ENCODE measurements at places on chromosomes 3 and 15. TPM values are rescaled to one million over a fixed set of nuclear protein-coding genes. Genes with fewer than 3 reads are reported as not detected.

Gene TAGLN3
- 0.05 TPM for total RNA-seq

Gene GCNT3
- 105 TPM for total RNA-seq

Gene TRPC1
- total RNA-seq, result 8.6 TPM

Gene AQP9
- 0.05 TPM for total RNA-seq

Gene SUSD5
- total RNA-seq, result 3.7 TPM

Gene HHLA2
- total RNA-seq, result 0.03 TPM

Gene ZNF662
- not detected for total RNA-seq

Gene RPL32
- total RNA-seq, result 2,366 TPM

Gene CLDN18
- not detected for total RNA-seq

Gene ACSBG1
- 0.16 TPM for total RNA-seq

Gene GPR149
- not detected for total RNA-seq

Gene ITGB5
- total RNA-seq, result 475 TPM

Gene CYP8B1
- not detected for total RNA-seq

Gene ANKUB1
- not detected for total RNA-seq
